H1 (cell line): ENCODE measurements at places on chromosomes 2 and 18. TPM values are rescaled to one million over a fixed set of nuclear protein-coding genes. Genes with fewer than 3 reads are reported as not detected.

DNA sequence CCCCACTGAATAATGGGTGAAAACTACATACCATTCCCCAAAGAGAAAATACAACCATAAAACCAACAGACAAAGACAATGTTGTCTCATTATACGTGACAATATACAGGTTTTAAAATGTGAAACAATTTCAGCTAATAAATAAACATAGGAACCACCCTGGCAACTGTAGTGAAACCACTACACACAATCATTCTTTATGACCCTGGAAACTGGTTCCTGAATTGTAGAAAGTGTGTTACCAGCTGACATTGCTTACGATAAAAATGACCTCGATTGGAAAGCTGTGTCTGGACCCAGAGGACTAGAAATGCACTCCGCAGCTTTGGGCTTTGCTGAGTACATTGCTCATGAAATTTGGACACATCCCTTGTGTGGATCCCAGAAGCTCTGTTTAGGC, 73.9 kb upstream of the LPIN2 start:
- no peak for DNase-seq
- no peak overlapping the region for H3K27ac ChIP-seq
- H3K36me3 ChIP-seq = no peaks in the 10 kb centered on the region
- H3K27me3 ChIP-seq = peaks cover 1% of the 10 kb centered on the region
- no peak overlapping the region for H3K4me3 ChIP-seq

DNA sequence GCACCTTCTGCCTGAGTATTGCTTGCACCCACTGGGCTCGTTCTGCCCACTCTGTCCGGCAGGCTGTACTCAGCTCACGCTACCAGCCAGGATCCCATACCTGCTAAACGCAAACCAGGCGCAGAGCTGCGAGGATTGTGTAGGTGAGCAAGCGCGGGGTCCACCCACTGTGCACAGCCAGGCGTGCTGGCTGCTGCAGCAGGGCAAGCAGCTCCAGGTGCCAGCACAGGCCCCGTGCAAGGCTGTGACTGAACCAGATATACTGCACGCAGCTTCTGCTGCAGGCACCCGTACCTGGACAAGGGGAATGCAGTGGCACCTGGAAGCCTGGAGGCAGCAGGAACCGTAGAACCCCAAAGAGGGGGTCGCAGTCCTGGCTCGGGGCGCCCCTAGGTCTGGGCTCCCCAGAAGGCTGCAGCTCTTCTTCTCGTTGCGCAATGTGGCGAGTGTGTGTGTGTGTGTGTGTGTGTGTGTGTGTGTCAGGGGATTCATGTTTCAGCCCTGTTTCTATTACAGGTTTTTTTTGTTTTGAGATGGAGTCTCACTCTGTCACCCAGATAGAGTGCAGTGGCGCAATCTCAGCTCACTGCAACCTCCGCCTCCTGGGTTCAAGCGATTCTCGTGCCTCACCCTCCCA, 46.1 kb upstream of the RAB1A start:
- H3K36me3 ChIP-seq = no peaks in the 10 kb centered on the region
- no peak overlapping the region for H3K27ac ChIP-seq
- H3K4me3 ChIP-seq = no peak overlapping the region
- no peaks in the 10 kb centered on the region for H3K27me3 ChIP-seq
- DNase-seq = no peak

The PTH2R gene
- 0.11 and 0.19 TPM in 2 replicates for total RNA-seq

The TMEM237 gene
- total RNA-seq = 36.8 and 41.0 TPM in 2 replicates

DNA sequence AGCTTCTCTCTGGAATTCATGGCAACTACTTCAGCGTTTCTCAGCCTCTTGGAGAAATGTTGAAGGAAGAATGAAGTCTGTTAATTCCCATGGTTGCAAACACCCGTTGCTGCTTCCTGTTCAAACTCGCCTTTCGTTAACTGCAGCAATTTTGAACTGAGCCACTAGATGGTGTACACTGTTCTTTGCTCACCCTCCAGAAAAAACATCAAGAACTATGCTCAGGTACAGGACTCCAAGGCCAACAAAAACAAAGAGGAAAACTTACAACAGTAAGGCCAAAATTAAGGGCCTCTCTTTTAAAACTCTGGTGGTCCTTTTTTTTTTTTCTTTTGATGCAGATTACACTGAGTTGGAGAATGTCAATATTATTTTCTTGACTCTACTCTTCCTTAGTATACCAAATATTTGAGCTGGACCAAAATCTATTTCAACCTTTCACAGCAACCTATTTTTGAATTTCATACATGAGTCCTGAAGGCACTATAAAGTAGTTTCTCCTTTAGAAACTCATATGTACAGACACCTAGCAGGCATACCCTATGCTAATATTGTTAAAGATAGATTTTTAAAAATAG, 58.2 kb downstream of the KLHL14 start:
- H3K4me1 ChIP-seq = no peaks in the 10 kb centered on the region
- H3K4me3 ChIP-seq = no peak overlapping the region
- H3K27me3 ChIP-seq = no peaks in the 10 kb centered on the region
- no peaks in the 10 kb centered on the region for H3K36me3 ChIP-seq
- no peak overlapping the region for H3K27ac ChIP-seq

- DNase-seq = no peak
- no peaks in the 10 kb centered on the region for H3K27me3 ChIP-seq
- no peaks in the 10 kb centered on the region for H3K36me3 ChIP-seq
- H3K4me3 ChIP-seq = no peak overlapping the region
Observed at GRCh38 chr2:150767991-150768746, 280.7 kb upstream of the RND3 start.

DNA sequence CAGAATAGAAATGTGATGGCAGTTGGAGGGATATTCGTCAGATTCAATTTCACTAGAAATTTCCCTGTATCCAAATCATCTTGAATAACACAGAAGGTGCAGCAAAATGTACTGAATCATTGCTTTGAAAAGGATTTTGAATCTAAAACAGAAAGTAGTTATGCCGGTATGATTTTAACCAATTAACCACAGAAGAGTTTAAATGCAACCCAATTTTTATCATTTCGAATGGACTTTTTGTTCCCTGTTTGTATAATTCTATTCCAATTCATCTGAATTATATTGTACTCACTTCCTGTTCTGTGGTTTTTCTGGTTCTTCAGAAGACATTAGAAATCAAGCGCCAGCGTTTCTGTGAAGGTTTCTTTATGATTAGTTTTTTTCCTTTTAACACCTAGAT, 190.4 kb downstream of the MYO3B start:
- no peak overlapping the region for H3K4me3 ChIP-seq
- no peaks in the 10 kb centered on the region for H3K27me3 ChIP-seq
- H3K36me3 ChIP-seq = no peaks in the 10 kb centered on the region
- no peak for DNase-seq
- H3K4me1 ChIP-seq = peaks cover 18% of the 10 kb centered on the region; the same call in 1 of the 2 replicates
- no peak overlapping the region for H3K27ac ChIP-seq

The B4GALT6 gene
- total RNA-seq = 37.9 and 41.5 TPM in 2 replicates
